ENCODE measurements at places on chromosomes 3 and 15.

- no peak for DNase-seq
These were observed 821.8 kb downstream of the TBL1XR1 start for GRCh38 chr3:176375519-176375918.

- DNase-seq = no peak
These were observed 51.7 kb downstream of the TRANK1 start for GRCh38 chr3:36893137-36893557.

- no peak for DNase-seq
These were observed 251.9 kb downstream of the CDIN1 start for GRCh38 chr15:36831125-36831903.

GRCh38 chr3:38646630-38647029 is 2.9 kb downstream of the SCN5A start:
- no peak for DNase-seq

DNA sequence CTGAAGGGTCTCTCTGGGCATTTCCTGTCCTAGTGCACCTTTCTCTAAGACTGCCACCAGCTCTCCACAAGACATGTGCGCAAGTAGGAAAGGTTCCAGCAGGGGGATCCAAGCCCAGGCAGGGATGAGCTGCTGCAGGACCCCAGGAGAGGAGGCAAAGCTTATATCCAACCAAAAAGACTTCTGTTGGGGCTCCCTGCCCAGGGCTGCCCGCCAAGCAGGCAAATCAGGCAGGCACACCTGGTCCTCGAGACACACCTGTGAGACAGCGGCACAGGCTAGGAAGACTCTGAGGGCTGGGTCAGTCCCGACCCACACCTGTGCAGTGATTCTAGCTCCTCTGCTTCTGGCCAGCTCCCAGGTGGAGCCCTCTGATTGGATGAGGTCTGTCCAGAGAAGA is 80.6 kb downstream of the MYLK start:
- DNase-seq = no peak

DNA sequence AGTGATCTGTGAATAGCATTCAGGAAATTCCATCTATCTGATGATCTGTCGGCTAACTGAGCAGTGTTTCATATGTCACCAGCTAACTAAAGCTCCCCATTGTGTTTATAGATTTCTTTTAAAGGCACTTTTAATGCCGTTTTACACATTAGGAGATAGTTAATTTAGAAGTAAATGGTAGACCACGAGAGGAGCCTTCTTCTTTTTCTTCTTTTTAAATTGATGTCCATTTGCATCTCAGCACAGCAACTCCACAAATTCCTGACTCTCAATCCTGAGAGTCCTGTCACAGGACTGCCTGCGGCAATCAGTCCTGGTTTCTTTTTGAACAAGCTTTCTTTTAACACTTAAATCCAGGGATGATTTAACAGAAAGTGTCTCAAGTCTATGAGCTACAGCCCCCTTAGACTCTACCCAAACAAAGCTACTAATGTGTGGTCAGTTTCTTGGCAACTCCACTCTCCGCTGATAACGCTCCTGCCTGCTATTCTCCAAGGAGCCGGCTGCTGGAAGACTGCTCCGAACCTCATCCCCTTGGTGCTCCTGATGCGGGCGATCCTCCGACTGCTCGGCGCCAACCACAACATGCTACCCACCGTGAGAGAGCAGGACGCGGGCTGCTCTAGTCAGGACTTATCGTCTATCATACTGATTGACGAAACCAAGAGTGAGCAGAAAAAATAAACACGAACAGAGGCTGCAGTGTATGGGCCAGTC is 421.4 kb downstream of the MECOM start:
- no peak for DNase-seq

GRCh38 chr15:39657181-39657580 is 76.3 kb downstream of the THBS1 start:
- DNase-seq = no peak

DNA sequence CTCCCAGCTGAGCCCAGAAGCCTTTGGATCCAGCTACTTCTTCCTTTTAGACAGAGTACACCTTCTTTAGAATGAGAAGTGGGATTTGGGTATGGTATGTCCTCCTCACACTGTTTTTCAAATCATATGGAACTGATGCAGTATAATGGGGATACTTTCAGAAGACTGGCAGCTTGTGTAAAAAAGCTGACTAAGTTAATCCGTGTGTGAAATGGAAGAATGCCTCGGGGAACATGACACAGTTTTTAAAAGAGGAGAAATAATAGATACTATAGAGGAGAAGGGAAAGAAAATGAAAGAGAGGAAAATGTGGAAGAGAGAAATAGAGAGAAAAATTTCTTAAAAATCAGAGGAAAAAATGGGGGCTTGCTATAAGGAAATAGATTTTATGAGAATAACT is 47.7 kb downstream of the TUSC7 start:
- DNase-seq = no peak

- no peak for DNase-seq
These were observed 33.7 kb downstream of the ARPP21 start for GRCh38 chr3:35673017-35673416.

- DNase-seq = no peak
These were observed 93.4 kb downstream of the RBMS3 start for GRCh38 chr3:29374226-29374625.

- DNase-seq = no peak
These were observed 58.1 kb upstream of the FOXP1 start for GRCh38 chr3:71641674-71642073.

DNA sequence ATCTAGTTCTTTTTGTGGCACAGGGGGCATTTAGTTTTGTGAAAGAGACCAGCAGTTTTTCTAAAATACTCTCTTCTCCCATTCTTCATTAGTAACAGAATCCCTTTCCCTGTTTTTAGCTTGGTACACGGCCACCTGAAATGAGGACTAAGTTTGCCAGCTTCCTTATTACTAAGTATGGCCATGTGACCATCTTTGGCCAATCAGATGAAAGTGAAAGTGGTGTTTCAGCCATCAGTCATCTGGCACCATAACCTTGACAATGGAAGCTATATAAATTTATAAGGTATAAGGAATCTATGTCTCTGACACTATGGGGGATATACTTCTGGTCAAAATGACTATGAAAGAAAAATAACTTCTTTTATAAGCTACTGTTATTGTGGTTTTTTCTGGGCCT is 570.4 kb downstream of the AGBL1 start:
- DNase-seq = no peak

- no peak for DNase-seq
These were observed 22.6 kb upstream of the ANPEP start for GRCh38 chr15:89837134-89837829.

DNA sequence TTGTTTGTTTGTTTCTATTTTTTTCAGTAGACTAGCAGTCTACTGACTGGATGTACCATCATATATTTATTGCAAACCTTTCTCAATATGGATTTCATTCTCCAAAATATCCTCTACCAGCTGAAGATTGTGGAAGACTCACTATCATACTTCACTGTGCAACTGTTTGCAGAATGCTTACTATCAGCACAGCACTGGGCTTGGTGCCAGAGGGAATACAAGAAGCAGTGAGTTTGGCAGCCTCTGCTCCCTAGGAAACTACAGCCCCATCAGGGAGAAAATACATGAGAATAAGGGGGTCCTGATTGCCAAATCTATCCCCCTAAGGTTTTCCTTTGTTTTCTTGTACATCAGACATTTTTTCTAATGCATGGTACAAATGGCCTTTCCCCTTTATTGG is 27.5 kb downstream of the AQP9 start:
- DNase-seq = no peak

GRCh38 chr15:56942118-56942517 is 23.7 kb downstream of the TCF12 start:
- DNase-seq = no peak

DNA sequence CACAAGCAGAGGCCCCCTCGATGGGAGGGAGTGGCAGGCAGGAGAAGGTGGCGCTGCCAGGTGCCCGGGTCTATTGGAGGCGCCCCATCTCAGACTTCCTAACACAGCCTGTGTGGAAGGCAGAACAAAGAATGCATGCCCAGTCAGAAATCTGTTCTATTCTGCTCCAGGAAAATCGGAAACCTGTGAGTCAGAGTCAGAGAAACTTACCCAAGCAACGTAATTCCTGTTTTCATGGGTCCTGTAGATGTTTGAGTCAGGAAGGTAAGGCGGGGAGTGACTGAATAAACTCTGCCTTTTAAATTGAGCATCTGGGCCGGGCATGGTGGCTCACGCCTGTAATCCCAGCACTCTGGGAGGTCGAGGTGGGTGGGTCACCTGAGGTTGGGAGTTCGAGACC is 13.7 kb downstream of the MAP6D1 start:
- DNase-seq = no peak

DNA sequence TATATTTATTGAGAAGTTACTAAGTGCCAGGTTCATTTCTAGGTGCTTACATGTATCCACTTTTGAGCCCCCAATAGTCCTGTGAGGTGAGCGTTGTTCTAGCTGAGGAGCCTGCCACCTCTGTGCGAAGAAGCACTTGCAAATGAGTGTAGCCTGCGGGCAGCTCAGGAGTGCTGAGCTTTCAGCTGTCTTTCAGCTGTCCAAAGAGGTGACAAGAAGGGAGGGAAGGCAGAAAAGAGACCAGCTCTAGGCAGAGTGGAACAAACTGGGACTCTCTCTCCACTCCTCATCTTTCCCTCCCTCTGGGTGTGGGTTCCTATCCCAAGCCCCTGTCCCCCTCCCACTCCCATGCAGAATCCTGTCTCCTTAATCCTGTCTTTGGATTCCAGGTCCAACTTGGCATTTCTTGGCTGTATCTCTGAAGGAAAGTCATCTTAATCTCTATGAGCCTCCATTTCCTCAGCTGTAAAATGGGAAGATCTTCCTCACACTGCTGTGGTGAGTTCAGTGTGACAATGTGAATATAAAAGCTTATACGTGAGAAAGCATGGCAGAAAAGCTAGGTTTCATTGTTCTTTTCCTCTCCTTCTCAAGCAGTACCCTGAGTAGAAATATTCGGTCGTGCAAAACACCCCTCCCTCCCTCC is 6.7 kb upstream of the SRP14 start:
- no peak for DNase-seq

DNA sequence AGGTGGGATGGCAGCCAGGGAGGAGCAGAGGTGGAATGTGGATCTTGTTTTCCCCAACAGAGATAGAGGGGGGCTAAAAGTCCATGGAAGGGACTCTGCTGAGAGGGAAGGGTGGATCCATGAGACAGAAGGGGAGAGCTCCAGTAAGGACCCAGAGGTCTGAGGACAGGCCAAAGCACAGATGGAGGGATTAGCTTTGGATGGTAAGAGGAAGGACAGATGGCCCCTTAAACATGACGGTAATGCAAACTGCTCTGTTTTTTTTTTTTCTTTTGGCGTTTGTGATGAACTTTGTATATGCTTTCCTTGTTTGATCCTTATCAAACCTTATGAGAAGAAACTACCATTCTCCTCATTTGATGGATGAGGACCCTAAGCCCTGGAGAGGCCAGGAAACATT is 96.2 kb downstream of the IGF1R start:
- DNase-seq = no peak

DNA sequence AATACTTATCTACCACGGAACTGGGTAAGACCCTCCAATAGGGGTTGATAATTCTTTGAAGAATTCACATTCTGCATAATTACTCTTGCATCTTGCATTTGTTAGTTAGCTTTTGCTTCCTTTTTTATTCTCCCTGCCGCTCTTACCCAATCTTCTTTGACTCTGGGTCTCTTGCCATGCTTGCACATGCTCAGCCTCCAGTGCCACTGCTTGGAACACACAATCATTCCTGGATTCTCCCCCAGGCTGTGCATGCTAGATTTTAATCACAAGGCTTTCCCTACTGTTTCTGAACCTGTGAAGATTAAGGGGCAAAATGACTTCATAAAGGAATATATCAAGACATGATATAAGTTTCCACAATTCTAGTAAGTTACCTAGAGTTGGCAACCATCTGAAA is 133.1 kb downstream of the IL1RAP start:
- no peak for DNase-seq

DNA sequence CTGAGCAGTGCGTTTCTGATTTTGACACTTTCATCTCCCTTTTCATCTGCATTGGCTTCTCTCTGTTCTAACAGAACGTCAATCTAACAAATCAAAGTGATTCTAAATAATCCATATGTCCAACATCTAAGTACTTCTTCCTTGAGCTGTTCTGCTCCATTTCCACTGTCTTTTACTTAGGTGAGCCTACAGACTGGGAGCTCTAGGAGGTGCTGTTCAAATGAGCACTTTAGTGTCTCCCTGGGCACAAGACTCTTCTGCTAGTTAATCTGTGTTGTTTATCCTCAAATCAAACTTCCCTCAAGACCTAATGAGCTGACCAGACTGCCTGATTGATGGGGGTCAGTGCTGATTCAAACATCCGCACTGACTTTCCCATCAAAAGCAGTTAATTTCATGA is 408.1 kb downstream of the WDR72 start:
- no peak for DNase-seq

DNA sequence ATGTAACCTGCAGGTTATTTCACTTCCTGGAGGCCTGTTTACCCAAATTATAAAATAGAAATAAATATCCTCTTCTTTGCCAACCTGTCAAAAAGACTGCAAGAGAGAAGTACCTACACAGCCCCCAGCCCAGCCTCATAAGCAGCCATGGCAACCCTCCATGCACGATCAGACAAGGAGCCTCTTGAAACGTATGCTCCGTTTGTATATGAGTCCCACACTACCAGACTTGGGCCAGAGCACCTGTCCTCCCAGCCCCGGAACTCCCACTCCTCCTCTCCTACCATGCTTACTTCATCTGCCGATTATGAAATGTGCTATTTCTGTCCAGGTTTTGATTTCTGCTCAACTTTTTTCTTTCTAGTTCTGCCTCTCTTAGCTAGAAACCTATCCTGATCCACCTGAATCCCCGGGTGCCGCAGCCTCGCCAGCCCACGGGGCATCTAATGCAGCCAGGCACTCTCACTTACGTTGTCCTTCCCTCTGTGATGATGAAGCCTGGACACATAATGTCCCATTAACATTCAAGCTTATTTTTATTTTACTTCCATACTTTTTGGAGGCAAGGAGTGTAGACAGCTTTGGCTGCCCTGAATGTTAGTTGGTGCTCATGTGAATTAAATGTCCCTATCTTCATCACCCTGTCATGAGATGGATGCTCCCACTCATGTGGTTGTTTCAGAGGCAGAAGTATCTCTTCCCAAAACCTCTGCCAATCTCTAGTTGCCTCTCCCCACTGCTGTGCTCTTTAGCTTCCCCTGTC is 73.8 kb downstream of the MB21D2 start:
- no peak for DNase-seq

GRCh38 chr3:2908693-2909351 is 201.4 kb downstream of the IL5RA start:
- no peak for DNase-seq

- DNase-seq = no peak
These were observed 988 bp upstream of the NFKBIZ start for GRCh38 chr3:101848326-101848725.

DNA sequence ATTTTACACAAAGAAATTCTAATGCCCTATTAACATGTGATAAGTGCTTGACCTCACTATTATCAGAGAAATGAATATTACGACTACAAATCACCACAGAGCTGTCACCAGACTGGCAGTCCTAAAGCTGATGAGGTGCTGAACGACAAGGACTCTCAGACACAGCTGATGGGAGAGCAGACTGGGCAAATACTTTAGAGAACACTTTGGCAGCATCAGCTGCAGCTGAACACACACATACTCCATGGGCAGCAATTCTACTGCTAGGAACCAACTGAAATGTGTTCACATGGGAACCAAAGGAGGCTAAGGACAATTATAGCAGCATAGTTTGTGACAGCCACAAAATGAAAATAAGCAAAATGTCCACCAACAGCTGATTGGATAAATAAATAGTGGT is 45.5 kb downstream of the SUSD5 start:
- no peak for DNase-seq
